ENCODE measurements at places on chromosomes 2 and 18. TPM values are rescaled to one million over a fixed set of nuclear protein-coding genes. Genes with fewer than 3 reads are reported as not detected.

DNA sequence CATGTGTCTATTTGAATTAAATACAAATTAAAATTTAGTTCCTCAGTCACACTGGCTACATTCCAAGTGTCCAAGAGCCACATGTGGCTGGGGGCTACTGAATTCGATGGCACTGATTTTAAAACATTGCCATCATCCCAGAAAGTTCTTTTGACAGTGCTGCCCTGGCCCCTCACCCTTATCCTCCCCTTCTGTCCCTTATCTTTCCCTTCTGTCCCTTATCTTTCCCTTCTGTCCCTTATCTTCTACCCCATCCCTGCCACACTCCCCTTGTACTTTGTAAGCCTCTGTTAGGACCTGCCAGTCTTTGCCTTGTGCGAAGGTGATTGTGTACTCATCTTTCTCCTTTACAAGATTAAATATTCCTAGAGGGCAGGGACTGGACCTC lies 85.2 kb downstream of the DNMT3A start:
- H3K4me3 ChIP-seq, result no peak overlapping the region
- H3K27ac ChIP-seq, result no peak overlapping the region
- DNase-seq, result no peak
- H3K27me3 ChIP-seq, result no peaks in the 10 kb centered on the region

- no peak for DNase-seq
- no peak overlapping the region for H3K27ac ChIP-seq
- H3K27me3 ChIP-seq, result no peaks in the 10 kb centered on the region
- H3K36me3 ChIP-seq, result no peaks in the 10 kb centered on the region
These were observed 195.9 kb downstream of the NEDD4L start for GRCh38 chr18:58239879-58240278.

DNA sequence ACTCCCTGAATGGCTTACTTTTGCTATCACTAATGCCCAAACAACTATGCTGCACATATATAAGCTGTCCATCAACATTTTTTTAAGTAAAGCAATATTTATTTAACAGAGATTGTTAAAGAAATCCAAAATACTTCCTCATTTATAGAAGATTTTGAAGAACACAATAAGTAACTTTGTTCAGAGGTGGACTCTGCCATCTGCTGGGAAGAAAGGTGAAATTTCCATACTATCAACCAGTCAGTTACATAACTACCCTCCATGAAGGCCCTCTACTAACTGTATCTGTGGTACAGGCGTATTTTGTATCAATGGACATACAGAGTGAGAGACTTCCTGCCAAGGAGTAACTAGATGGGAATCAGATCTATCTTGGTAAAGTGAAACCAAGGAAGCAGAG lies 106.0 kb downstream of the DTNB start:
- H3K27me3 ChIP-seq, result no peaks in the 10 kb centered on the region
- peaks cover 16% of the 10 kb centered on the region for H3K4me1 ChIP-seq
- peaks cover 10% of the 10 kb centered on the region for H3K36me3 ChIP-seq
- H3K27ac ChIP-seq, result no peak overlapping the region
- no peak overlapping the region for H3K4me3 ChIP-seq

TTC32 gene
- total RNA-seq, result 14.0 TPM

TUBA3E gene
- total RNA-seq, result not detected

CYP26B1 gene
- not detected for total RNA-seq
